Stimulated activated CD4-positive, alpha-beta T cell treated with anti-CD3 and anti-CD28 coated beads, Interleukin-1b, Interleukin-23, amount 100 ng/mL, for 24 hours (primary cell): ENCODE measurements at places on chromosomes 5 and 9.

DNA sequence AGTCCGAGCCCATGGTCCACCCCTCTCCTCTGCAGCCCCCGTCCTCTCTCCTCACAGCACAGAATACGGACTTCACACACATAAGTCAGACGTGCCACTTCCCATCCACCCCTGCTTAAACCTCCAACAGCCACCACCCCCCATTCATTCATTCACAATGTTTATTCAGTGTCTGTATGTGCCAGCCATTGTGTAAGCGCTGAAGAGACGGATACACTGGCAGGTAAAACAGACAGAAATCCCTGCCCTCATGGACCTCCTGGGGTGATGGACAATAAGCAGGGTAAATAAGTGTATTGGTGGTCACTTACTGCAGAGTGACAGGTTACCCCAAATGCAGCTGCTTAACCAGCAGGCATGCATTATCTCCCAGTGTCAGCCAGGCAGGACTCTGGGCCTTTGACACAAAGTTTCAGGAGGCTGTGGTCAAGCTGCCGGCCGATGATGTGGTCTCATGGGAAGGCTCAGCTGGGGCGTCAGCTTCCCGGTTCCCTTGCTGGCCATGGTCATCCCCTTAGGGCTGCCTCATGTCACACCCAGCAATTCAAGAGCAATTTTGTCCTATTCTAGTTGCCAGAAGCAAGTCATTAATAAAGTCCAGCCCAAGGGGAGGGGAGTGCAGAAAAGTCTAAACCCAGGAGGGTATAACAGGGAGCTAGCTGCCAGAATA is 1.8 kb upstream of the PAXX start:
- no peak for DNase-seq

- DNase-seq, result no peak
Measured at GRCh38 chr5:63097286-63097685, 518.7 kb downstream of the LRRC70 start.

DNA sequence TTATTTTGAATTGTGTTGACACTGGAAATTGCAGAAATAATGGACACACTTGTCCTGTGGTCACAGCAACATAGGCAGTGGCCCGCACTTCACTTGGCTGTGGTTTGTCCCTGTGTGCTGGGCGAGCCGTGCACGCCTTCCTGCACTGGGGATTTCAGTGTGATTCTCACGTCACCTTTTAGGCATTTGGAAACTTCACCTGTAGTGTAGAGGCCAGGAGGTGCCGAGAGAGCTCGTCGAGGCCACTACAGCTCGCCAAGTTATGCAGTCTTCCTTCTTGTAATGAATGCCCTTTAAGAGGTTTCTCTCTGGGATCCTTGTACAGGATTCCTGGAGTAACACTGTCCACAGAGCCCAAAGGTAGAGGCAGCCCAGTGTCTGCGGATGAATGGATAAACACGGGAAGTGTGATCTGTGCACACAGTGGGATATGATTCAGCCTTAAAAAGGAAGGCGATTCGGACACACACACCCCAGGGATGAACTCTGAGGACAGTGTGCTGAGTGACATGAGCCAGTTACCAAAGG is 14.7 kb downstream of the TRAF2 start:
- no peak for DNase-seq

DNA sequence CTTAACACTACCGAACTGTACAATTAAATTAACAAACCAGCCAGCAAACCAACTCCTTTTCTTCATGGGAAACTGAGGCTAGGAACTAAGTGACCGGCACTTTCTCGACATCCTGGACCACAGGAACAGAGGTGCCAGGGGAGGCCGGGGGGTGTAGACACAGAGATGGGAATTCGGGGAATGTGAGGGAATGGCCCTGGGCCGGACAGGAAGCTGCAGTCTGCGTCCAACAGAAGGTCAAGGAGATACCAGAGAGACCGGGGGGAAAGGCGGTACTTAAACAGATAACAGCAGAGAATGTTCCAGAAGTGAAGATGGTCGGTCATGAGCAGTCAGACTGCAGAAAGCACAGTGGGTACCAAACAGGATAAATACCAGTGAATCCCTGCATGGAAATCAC is 40.3 kb downstream of the DBH start:
- DNase-seq, result no peak

DNA sequence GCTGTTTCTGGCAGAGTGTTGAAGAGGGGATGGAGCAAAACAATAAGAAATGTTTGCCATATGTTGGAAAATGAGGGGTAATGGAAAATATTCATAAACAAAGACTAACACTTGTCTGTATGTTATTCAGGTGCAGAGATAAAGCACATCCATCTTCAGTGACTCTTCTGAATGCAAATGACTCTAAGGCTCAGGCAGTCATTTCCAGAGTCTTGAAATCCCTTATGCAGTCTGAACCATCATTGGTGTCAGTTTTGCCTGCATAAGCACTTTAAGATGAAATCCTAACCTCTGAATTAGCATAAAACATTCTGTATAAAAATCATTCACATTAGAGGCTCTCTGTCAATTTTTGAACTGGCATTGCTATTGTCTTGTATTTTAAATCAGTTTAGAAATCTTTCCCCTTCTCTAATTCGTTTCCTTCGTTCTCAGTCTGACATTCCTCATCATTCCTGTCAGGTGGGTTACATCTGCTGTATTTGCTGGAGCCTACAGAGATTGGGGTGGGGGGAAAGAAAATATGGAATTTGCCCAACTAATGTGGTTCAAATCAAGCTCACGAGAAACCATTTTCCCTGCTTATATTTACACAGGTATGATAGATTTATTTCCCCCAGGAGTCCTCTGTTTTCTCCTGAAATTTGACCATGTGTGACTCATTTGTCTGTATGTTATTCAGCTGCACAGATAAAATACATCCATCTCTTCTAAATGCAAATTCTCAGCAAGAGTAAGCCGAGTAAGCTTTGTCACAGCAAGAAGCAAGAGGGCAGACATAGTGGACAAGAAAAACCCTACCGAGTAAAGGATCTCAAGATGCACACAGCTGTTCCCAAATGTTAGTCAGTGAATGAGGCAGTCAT is 31.6 kb downstream of the ENC1 start:
- no peak for DNase-seq

DNA sequence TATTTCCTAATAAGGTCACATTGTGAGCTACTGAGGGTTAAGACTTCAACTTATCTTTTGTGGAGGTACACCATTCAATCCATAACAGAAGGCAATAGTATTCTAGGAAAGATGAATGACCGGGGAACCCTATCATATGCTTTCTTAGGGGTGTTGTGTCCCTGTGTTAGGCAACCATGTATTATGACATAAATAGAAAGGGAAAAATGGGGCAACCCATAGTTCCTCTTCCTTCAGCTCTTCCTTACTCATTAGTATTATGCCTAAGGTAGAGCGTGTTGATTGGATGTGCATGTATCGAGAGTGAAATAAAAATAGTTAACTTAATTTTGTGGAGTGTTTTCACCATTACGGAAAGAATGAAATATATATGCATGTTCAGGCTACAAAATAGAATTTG is 6.0 kb upstream of the CCNJL start:
- DNase-seq, result no peak

- no peak for DNase-seq
Measured at GRCh38 chr5:32020946-32021345, 153.2 kb downstream of the GOLPH3 start.

- DNase-seq, result no peak
Measured at GRCh38 chr9:89657765-89658164, 53.0 kb downstream of the GADD45G start.

- DNase-seq, result no peak
Measured at GRCh38 chr5:84290161-84290560, 94.5 kb downstream of the EDIL3 start.

GRCh38 chr9:134622896-134623257 is 18.7 kb upstream of the COL5A1 start:
- no peak for DNase-seq

DNA sequence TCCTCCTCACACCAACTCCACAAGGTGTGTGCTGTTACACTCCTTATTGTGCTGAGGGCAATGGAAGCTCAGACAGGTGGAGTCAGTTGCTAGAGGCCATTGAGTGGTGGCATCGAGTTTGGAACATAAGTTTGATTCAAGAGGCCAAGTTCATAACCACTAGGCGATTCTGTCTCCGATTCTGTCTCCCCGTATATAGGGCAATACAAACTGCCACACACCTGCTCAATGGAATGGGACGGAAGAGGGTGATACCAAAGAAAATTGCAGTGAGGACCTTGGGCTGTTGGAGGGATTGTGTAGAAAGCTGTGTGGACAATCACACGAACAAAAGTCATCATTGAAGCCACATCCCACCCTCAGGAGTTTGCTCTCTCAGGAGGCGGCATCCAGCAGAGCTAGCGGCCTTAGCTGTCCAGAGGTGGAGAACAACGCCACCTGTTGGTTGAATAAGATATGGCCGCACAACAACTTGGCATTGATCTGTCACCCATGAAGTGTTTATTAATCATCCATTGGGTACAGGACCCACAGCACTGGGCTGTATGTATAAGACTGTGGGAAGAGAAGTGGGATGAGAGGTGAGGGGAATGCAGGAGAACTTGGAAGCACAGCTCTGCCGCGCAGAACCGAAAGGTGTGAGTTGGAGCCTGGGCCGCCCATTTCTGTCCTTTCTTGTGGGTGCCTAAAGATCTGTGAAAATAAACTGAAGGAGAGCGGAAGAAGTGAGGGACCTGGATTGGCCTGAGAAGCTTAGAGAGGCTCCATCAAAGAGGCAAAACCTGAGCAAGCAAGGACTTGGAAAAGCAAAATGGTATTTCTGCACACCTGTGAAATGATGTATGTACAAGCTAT is 16.1 kb upstream of the NEUROG1 start:
- DNase-seq, result no peak

DNA sequence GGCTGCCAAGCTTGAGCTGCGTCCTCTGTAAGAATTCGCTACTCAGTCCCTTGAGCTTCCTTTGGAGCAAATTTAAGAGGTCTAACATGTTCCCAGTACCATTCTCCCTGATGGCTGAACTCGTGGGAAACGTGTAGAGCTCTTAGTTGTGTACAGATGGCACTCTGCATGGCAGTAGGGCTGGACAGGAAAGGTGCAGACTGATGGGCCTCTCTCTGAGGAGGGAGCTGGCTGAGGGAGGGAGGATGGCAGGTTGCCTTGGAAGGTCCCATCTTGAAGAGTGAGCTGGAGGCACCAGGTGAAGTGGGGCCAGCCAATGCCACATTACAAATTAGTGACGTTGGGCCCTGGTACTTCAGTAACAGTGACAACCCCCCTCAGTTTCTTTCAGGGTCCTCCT is 495.3 kb downstream of the CCDC171 start:
- no peak for DNase-seq

DNA sequence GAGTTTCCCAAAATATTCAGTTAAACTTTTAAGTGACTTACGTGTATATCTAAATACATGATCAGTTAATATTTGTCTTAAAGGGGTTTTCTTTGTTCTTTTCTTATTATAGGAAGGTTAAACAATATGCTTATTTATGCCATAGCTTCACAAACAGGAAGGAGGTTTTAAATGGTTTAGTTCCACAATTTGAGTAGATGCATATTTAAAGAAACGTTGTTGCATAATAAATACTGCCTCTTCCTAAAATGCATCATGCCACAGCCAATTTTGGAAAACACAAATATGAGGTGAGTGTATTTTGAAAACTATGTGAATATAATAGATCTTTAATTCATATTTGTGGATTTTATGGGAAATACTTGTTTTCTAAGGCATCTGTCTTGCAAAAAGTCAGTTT is 2.5 kb upstream of the ADRB2 start:
- DNase-seq, result no peak

- DNase-seq, result no peak
Measured at GRCh38 chr5:163565492-163565891, 60.1 kb downstream of the MAT2B start.

DNA sequence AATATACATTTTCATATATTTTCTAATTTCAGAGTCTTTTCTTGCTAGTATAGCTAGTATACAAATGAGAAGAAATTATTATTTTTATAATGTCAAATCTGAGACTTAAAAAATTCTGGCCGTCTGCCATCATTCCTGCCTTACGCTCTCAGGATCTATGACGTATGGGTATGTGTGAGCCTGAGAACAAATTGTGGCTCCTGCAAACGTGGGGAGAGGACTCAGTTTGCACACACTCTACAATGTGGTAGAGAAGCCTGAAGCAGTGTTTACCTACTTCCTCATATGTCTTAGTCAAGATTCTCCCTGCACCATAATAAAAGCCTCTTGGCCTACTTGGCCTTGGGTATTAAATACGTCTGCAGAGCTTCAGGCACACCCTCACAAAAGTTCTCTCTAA is 825.4 kb downstream of the SEMA5A start:
- DNase-seq, result no peak

DNA sequence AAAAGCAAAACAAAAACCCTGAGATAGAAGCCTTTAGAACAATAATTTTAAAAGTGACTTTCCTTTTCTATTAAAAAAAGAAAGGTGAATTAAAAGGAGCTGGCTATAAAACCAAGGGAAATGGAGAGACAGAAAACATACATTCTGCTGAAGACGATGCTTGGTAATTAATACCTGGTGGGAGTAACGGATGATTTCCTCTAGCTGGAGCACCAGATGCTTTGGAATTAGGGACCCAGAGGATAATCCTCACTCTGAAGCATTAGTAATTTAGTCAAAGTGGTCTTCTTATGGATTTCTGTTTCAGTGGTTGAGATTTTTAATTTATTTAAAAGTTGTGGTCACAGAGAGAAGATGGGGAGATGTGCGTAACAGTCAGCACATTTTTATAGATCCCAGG is 982.5 kb downstream of the TLE4 start:
- DNase-seq, result no peak

- no peak for DNase-seq
Measured at GRCh38 chr9:98084396-98084795, 27.9 kb downstream of the NANS start.

- no peak for DNase-seq
Measured at GRCh38 chr9:35792024-35792813, 828 bp downstream of the NPR2 start.

- DNase-seq, result no peak
Measured at GRCh38 chr9:14911046-14911445, 818 bp upstream of the FREM1 start.

DNA sequence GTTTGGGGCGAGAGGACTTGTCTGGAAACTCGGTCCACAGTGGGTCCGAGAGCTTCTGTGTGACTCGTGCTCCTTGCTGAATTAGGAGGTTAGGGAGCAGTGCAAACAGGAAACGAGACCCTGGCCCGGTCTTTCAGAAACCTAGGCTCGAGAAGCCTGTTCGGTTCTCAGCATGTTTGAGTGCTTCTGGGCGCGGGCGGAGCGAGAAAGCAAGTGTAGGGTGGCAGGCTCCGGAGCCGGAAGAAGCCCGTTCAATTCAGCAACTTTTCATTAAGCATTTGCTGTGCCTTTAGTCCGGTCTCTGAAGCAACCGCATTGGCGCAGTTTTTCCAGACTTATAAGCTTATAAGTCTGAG is 547 bp downstream of the CLTA start:
- DNase-seq, result peak; percentile 5

DNA sequence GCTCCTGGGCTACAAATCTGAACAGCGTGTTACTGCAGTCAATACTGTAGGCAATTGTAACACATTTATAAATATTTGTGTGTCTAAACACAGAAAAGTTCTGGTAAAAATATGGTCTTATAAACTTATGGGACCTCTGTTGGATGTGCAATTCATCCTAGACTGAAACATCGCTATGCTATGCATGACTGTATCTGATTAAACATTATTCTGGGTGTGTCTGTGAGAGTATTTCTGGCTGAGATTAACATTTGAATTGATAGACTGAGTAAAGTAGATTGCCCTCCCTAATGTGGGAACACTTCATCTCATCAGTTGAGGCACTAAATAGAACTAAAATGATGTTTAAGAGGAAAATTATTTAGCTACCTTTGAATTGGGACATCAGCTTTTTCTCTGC is 24.3 kb upstream of the PRDM9 start:
- DNase-seq, result no peak
